ENCODE measurements at places on chromosomes 1 and 21.

DNA sequence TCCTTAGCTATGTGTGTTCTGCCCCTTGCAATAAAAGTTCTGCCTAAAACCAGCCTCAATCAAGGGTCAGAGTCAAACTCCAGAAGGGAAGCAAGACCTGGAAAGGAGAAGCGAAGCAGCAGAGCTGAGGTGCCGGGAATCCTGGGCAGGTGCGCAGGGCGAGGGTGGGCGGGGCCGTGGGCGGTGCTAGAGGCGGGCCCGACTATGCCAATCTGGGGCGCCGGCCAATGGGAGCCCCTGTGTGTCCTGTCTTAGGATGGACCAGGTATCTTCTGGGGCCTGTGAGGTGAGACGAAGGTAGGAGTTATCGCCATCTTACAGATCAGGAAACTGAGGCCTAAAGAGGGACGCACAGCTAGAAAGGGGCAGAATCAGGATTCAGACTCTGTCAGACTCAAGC is 120.3 kb downstream of the PTPRU start:
- no peak for DNase-seq

DNA sequence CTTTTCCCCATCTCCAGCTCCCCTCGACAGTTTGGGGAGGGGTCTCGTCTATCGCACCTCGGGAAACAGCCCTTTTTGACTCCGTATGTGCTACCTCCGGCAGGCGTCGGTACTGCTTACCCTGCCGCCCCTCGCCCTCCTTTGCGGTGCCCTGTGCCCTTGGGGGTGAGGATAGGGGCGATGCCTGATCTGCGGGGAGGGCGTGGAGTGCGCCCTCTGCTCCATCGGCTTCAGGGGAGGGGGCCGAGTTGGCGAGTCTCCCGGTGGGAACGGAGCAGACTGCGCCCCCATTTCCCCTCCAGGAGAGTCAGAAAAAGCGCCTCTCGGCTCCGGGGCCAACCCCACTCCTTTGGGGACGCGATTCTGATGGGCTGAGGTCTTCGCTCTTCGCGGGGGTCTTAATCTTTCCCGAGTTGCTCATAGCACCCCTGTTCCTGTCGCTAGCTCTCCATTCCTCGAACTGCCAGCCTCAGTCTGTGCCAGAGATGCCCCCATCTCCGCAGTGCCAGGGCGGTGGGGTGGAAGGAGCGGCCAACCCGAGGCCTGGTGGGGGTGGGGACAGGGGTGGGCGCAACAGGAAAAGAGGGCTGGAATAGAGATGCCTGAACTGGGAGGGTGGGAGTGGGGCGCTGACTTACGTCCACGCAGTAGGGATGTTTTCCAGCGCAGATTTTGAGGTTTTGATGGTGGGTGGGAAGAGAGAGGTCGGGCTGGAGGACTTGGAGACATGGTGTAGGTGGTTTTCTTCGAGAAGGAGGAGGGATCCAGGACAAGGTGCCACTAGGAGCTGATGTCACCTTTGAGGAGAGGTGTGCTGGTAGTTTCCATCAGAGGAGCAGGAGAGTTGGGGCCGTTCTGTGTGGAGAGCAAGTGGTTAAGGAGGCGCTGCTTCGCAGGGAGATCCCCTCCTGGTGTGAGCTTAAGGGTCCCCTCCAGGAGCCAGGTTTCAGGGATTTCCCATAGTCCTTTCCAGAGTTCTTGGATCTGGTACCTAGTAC is 674 bp downstream of the PPFIA4 start:
- DNase-seq: no peak

DNA sequence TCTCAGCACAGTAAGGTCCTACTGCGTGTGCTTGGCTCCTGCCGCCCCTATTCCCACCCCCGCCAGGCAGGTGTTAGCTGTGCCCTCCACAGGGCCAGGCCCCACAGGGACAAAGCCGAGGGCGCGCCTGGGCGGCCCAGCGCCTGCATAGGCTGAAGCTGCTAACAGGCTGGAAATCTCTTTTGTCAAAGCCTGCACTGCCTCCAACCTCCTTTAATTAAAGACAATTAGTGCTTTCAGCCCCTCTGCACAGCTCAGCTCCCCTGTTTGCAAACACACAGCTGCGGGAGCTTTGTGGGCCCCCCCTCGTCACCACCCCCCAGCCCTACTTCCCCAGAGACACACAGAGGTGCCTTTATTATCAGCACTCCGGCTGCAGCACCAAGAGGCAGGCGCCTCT is 95.9 kb downstream of the EPHB2 start:
- DNase-seq: no peak

- no peak for DNase-seq
Measured at GRCh38 chr1:7538849-7539768, 232.0 kb upstream of the VAMP3 start.

DNA sequence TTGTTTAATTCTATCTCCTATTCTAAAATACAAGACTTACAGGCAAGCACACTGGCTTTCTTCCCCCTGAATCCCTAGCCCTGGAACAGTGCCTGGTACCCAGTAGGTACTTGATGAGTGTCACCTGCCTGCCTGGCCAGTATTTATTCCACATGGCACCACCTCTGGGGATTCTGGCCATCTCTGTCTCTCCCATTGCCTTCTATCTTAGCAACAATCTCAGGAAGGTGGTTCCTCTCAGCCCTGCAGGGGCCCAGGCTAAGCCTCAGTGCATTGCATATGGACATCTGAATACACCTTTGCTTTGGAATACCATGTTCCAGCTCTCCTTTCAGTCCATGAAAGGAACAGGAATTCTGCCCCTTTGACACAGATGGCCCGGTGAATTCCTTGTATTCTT is 81.0 kb downstream of the HIVEP3 start:
- no peak for DNase-seq

All from stimulated activated CD4-positive, alpha-beta T cell treated with anti-CD3 and anti-CD28 coated beads, Interleukin-1b, Interleukin-23, amount 100 ng/mL, for 48 hours (primary cell).